Breast epithelium (tissue), 4 donors: ENCODE measurements at places on chromosomes 11 and 22.

- no peak for DNase-seq
These were observed 49.8 kb downstream of the APIP start for GRCh38 chr11:34866375-34866774.

DNA sequence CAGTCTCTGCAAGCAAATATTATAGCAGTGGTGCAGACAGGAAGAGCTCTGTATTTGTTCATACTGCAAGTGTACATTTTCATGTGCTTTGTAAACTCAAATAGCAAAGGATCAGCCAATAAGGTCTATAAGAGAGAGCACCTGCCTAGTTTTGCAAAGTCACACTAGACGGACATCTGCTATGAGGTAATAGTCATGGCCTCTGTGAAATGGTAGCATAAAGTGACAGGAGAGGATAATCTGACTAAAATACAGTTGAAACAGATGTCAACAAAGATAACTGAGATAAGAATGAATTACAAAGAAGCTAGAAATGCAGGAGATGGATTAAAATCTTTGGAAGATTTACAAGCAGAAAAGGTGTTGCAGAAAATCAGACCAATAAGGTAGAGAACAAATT is 70.6 kb upstream of the SPON1 start:
- no peak for DNase-seq

DNA sequence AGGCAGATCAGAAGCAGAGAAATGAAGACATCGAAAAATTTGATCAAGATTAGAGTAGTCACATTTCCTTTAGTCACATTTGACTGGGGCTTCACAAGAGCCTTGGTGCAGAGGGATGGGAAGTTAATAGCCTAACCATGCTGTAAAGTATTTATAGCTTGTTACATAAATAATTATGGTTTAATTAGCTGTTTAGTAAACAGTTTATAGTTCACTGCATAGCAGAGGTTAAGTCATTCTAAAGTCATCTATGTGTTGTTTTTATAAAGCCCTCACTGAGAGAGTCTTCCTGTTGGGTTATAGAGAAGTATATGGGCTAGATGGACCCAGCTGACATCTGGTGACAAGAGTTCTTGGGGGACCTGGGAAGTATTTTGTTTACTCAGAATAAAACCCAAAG is 47.1 kb downstream of the INSC start:
- DNase-seq = no peak

- no peak for DNase-seq
These were observed 9.3 kb upstream of the CEP295 start for GRCh38 chr11:93652161-93652597.

DNA sequence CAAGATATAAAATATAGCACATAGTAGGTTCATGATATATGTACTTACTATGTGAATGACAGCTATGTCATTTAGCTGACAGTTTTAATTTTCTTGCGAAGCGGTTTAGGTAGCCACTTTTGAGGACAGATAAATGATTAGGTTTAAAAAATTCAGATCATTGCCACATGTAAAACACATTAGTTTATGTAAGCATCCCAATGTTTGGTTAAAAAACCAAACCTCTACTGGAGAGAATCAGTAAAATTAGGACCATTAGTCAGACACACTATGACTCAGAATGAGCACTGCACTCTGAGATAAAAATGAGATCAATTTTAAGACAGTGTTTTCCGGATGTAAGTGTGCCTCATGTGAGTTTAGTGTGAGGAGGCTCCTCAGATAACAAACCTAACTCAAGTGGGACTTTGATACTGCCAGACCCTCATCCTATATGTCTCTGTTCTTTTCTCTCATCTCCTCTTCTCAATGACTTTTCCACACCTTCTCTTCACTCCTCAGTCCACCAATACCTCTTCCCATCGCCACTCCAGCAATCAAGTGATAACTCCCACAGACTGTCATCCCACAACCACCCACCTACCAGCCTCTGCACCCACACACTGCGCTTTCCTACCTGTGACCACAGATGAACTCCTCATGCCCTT is 6.8 kb upstream of the OR2AT4 start:
- DNase-seq = no peak

DNA sequence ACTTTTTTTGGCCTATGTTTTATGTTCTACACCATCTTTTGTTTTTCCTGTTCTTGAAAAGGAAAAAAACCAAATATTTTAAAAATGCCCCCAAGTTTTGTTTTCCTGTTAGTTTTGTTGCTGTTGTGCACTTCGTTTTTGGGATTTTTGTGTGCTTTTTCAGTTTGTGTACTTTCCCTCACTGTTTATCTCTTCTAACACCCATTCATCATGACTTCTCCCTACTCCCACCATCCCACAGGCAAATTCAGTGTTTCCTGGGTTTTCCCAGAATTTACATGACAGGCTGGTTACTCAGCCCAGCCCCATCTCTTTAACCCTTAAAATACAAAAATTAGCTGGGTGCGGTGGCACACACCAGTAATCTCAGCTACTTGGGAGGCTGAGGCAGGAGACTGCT is 15.6 kb downstream of the TMEM123 start:
- no peak for DNase-seq

GRCh38 chr11:76243193-76243956 is 37.1 kb upstream of the WNT11 start:
- no peak for DNase-seq

DNA sequence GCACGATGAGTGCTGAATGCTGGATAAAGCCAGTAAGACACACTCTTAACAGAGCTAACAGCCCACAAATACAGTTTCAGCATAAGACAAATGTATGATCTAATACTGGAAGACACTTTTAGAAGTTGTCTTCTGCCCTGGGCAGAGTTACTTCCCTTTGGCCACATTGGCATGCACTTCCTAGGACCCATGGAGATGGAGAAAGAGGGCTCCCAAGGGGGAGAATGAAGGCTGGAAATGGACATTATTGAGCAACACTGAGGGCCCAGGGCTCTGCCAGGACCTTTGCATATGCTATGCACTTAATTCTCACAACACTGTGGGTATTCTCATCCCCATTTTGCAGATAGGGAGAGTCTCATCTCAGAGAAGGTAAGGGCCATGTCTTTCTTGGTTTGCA is 123.1 kb downstream of the ADAMTS15 start:
- no peak for DNase-seq

DNA sequence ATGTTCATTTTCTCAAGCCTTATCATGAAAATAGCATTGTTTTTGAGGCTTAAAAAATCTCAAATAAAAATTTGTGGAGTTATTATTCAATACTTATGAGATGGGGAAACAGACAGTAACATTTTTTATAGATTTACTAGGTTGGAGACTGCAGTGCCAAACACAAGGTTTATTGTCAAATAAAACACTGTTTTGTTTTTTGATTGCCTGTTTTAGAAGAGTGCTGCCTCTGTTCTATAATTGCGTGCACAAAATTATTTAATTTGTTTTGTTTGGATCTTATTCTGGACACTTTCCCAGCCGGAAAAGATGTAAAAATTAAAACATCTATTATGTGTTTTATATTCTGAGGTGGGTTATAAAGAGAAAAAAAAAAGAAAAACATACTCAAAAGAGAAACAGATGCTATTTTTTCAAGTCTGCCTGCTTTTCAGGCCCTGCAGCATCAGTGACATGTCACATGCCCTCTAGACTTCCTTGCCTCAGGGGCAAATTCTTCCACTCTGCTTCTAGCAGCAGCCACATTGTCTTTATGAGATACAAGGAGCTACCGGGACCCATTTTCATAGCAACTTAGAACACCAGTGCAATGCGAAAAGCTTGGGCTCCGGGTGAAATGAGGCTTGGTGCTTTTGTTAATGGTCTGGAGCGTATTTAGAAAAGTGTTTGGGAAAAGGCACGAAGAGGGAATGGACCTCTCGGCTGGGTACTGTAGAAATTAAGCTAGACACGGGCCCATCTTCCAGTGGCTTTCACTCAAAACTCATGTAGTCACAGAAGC is 77.5 kb downstream of the EFCAB6 start:
- DNase-seq = no peak

DNA sequence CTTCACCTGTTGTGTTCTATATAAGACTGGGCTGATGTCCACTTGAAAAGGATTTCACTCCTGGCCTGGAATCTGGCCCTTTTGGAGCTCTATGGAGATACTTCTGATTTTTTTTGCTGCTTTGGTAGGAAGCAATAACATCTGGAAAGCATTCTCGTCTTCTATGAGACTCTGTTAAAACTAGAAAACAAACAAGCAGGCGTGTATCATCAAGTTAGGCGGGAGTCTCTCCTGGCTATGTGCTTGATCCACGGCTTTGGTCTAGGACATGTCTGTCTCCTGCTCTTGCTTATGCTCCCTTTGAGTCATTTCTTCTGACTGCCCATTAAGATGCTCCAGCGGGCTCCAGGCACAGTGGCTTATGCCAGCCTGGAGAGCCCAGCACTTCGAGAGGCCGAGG is 121.4 kb upstream of the TTC12 start:
- no peak for DNase-seq

- DNase-seq = no peak
These were observed at the start of gene TPH1 for GRCh38 chr11:18046116-18046777. TSS of gene TPH1 (minus strand) at chr11:18046269. CDS start at chr11:18040762, 5,507 bp downstream.

DNA sequence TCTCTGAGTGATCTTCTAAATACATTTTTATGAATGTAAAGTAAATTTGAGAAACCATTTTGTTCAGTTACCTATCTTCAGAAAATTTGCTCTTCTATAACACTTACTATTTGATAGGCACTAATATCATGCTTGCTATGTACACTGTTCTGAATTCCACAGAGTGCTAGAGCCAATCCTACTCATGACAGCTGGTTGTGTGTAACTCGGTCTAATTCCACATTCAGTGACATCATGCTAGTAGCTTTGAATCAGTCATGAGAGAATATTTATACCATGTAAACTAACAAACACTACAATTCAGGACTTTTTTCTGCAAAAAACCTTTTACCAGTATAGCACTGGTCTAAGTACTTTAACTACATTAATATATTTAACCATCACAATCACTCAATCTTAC is 902.9 kb downstream of the DLG2 start:
- DNase-seq = no peak
